ENCODE measurements at places on chromosomes 5 and 9.

- no peak for DNase-seq
Measured at GRCh38 chr5:176466245-176466871, 18.2 kb downstream of the FAF2 start.

GRCh38 chr9:15843316-15843715, 290.5 kb downstream of the CCDC171 start:
- no peak for DNase-seq

GRCh38 chr9:34518110-34518616, 4.6 kb downstream of the ENHO start:
- DNase-seq, result no peak

GRCh38 chr5:1466631-1467265, 21.5 kb upstream of the SLC6A3 start:
- DNase-seq, result no peak

GRCh38 chr9:76987594-76988200, 31.8 kb upstream of the FOXB2 start:
- peak; percentile 5 for DNase-seq

GRCh38 chr5:136208916-136209315, 16.0 kb upstream of the SMIM32 start:
- no peak for DNase-seq

DNA sequence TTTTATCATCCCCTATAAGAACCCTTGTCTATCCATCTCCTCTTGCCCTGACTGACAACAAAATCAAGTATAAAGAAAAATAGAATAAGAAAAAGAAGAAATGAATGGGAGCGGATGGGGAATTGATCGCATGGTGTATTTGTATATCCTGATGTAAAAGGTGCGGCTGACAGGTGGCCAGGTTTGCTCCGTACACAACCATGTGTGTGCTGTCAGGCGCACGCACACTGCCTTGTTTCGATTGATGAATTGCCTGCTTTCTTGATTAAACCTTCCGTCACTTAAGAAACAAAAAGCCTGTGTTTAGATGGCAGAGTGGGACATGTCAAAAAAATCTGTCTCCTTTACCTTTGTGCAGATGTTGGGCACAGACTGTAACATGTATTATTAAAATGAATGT, 102.6 kb downstream of the MVB12B start:
- DNase-seq, result no peak

- DNase-seq, result no peak
Measured at GRCh38 chr9:131845305-131846298, 105.7 kb upstream of the RAPGEF1 start.

DNA sequence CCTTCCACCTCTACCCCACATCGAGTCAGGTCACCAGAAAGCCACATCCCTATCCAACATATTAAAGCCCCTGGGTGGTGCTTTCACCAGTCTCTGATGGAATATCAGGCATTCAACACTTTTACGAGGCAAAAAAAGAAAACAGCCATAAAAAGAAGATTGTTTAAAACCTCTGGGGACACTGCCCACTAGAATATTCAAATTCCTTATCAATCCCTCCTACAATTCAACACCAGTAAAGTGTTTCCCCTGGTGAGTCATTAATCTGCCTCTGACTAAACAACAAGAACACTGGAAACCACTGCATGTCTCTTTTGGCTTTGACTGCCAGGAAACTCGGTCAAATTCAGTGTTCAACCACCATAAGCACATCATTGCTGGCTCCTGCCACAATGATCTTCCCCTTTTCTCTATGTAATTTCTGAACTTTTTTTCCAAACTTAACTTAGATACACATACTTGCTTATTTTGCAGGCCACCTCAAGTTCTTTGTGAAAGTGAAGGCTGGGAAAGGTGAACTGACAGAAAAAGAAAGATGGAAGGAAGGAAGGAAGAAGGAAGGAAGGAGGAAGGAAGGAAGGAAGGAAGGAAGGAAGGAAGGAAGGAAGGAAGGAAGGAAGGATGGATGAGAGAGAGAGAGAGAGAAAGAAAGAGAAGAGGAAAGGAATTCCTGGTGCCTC, 105.3 kb downstream of the PAX5 start:
- DNase-seq, result no peak

GRCh38 chr5:145562931-145563330, 272.2 kb downstream of the PRELID2 start:
- no peak for DNase-seq

DNA sequence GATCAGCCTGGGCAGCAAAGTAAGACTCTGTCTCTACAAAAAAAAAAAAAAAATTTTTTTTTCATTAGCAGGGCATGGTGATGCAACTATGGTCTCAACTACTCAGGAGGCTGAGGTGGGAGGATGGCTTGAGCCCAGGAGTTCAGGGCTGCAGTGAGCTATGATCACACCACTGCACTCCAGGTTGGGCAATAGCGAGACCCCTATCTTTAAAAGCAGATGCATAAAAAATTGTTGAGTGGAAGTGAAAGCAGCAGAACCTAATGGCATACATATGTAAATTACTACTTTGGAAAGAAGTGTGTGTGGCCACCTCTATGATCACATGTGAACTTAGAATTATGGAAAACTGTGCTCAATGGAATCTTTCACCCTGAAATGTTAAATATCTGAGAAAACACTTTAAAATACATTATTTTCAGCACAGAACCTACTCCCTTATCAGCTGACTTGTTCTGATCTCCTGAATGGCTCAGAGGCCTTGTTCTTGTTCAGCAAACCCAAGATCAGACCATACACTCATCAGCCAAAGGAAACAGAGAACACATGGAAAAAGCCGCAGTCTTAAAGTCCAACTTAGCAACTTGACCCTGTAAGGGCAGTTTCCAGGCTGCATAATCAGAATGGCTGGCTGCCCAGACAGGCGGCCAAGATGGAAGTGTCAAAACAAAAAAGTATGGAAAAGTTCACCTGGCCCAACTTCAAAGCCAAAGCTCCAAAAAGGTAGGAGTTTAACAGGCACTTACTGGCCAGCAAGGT, 56.5 kb downstream of the SIL1 start:
- DNase-seq, result no peak

GRCh38 chr9:18362901-18363685, 110.9 kb upstream of the ADAMTSL1 start:
- DNase-seq, result no peak

- DNase-seq, result no peak
Measured at GRCh38 chr9:129218272-129218625, 40.2 kb upstream of the IER5L start.

DNA sequence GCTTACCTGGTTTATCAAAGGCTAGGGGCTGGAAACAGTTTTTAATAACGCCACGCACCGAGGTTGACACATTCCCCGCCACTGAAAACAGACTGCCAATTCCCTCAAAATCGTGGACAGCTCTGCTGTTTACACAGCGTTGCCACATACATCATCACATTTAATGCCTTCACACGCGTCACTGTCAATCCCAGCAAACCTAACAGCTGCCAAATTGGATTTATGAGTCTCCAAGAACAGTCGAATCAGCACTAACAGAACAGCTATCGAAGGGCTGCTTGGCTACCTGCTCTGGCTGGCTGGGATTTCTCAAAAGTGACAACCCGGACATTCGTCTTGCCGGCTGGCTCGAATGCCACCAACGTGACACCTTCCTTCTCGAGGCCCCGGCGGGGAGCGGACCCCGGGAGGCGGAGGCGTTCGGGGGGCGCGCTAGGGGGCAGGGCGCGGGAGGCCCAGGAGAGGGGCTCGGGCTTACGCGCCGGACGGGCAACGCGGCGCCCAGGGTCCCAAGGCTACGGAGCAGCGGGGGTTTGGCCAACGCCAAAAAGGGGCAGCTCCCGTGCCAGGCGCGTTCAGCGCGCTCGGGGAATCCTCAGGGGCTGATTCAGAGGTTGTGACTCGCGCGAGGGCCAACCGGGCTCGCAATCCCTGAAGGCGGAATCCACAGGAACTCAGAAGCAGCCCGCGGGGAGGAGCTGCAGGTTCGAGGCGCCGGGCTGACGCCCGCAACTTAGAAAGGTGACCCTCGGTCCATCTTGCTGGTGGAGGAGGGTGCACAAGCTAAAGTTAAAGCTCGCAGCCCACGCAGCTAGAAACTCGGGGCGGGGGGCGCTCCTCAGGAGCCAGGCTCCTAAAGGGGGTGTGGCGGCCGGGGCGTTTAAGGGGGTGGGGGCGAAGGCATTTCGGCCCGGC, 1.2 kb downstream of the CDC14B start:
- DNase-seq, result no peak

- no peak for DNase-seq
Measured at GRCh38 chr9:78707481-78707991, 410.6 kb downstream of the PSAT1 start.

GRCh38 chr5:94422812-94423211, 195.6 kb downstream of the KIAA0825 start:
- peak; percentile 57 for DNase-seq

GRCh38 chr5:58149746-58150145, 310.1 kb downstream of the PLK2 start:
- DNase-seq, result no peak

DNA sequence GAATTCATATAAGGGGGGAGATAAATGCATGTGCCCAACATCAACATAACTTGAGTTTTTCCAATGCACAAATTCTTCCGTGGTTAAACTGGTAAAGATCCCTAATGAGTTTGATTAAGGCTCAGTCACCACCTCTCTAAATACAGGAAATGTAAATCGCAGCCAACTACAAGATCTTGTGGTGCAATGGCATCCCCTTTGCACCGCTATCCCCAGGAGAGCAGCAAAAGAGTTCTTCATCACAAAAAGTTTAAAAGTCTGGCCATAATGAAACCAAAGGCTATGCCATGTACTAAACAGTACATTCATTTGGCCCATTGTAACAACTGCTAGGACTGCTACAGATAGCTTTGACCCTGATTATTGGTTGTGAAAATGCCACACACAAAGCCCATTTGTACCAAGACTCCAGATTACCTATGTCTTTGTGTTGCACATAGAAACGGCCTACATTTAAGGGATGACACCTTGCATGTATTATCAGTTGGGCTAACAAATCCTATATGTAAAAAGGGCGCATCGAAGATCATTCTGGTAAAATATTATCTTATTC, 44.5 kb downstream of the ZNF608 start:
- no peak for DNase-seq

DNA sequence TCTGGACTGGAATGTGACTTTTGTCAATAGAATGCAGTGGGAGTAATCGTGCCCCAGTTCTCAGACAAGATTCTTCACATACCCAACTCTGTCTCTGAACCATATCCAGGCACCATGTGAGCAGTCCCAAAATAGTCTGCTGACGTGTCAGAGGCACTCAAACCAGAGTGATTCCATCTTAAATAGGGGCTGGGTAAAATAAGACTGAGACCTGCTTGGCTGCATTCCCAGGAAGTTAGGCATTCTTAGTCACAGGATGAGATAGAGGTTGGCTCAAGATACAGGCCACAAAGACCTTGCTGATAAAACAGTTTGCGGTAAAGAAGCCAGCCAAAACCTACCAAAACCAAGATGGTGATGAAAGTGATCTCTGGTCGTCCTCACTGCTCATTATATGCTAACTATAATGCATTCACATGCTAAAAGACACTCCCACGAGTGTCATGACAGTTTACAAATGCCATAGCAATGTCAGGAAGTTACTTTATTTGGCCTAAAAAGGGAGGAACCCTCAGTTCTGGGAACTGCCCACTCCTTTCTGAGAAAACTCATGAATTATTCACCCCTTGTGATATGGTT, 16.9 kb upstream of the PLCXD3 start:
- DNase-seq, result no peak

GRCh38 chr9:18493451-18493993, 19.6 kb downstream of the ADAMTSL1 start:
- no peak for DNase-seq

GRCh38 chr9:32413424-32413823, 29.0 kb downstream of the ACO1 start:
- no peak for DNase-seq

DNA sequence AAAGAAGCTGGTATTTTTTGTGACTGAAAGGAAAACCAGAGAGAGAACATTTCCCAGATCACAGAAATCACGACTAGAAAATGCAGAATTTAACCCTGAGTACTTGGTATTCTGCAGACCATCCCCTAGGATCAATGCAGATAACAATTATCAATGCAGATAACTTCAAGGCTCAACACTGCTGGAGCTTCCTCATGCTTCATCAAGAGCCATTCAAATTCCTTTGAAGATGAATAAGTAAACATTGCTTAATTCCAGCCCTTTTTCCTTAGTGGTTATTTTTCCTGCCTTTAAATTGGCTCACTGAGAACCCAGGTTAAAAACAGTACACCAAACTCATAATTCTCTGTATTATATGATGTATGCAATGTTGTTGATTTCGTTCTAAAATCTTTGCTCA, 370.1 kb upstream of the TLE4 start:
- DNase-seq, result no peak

GRCh38 chr5:140570058-140570457, 5.4 kb downstream of the SLC35A4 start:
- no peak for DNase-seq

DNA sequence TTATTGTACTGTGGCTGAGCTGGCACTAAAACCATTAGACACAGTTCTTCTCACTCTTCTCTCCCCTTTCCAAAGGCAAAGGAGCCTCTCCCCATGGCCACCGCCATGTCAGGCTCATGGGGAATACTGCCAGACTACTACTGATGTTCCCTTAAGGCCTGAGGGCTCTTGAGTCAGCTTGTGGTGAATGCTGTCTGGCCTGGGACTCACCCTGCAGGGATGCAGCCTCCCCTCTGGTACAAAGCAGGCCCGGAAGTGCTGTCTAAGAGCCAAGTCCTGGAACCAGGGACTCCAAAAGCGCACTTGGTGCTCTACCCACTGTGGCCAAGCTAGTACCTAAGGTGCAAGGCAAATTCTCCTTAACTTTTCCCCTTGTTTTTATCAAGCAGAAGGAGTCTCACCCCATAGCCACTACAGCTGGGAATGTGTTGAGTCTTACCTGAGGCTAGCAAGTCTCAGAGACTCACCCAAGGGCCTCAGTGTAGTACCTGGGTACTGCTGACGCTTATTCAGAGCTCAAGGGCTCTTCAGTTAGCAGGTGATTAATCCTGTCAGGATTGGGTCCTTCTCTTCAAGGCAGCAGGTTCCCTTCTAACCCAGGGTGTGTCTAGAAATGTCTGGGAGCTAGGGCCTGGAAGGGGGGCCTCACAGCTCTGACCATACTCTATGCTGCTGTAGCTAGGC, 33.2 kb upstream of the C5orf46 start:
- no peak for DNase-seq

- DNase-seq, result no peak
Measured at GRCh38 chr9:21695874-21696341, 106.5 kb upstream of the MTAP start.

DNA sequence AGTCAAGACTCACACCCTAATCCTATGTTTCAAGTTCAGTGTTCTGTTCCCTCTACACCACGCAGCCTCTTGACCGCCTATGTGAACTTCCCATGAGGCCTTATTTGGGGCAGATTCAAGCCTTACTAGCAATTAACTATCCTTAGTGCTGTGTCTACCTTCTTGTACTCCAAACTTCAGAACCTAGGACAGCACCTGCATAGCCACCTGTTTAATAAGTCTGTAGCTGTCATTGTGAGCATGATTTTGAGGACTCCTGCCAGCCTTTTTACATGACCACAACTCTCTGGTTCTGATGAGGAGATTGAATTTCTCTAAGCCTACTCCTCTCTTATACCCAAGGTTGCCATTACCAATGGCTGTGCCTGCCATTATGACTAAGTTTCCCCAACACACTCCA, 50.8 kb upstream of the PCSK1 start:
- no peak for DNase-seq

- DNase-seq, result peak; percentile 36
Measured at GRCh38 chr5:163504079-163504931, 1.1 kb upstream of the MAT2B start.

- peak; percentile 85 for DNase-seq
Measured at GRCh38 chr5:9927106-9927505, 297.0 kb upstream of the TAS2R1 start.

GRCh38 chr9:94443032-94443722, 111.7 kb upstream of the PCAT7 start:
- peak; percentile 75 for DNase-seq

All from DMS79 (cell line).